ENCODE measurements at places on chromosomes 2 and 18.

GRCh38 chr2:234038076-234038802 lies 12.3 kb upstream of the SPP2 start:
- no peak for DNase-seq

GRCh38 chr2:230360028-230360427 lies 33.0 kb downstream of the SP140L start:
- no peak for DNase-seq

DNA sequence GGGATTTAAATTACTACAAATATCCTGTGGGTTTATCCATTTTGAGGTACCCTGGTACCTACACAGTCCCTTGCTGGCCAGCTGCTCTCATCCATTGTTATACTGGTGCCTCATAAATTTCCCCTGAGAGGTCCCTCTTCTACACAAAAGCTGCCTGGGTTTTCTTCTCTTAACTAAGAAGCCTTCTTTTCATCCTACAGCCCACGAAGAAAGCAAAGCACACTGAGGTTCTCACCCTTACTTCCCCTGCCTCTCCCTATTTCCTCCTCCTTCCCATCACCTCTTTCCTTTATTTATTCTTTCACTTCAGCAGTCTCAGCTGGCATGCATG lies 154.9 kb downstream of the CSRNP3 start:
- DNase-seq: no peak

DNA sequence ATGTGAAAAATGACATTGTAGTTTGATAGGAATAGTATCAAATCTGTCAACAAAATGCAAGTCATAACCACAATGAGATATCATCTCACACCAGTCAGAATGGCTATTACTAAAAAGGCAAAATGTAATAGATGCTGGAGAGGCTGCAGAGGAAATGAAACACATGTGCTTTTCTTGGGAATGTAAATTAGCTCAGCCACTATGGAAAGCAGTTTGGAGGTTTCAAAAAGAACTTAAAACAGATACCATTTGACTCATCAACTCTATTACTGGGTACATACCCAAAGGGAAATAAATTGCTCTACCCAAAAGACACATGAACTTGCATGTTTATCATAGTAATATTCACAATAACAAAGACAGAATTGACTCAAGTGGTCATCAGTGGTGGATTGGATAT lies 572.6 kb downstream of the TRIB2 start:
- no peak for DNase-seq

- no peak for DNase-seq
Observed at GRCh38 chr18:75231053-75231406, 20.4 kb downstream of the TSHZ1 start.

GRCh38 chr2:215984661-215985060 lies 28.7 kb downstream of the MREG start:
- DNase-seq: no peak

DNA sequence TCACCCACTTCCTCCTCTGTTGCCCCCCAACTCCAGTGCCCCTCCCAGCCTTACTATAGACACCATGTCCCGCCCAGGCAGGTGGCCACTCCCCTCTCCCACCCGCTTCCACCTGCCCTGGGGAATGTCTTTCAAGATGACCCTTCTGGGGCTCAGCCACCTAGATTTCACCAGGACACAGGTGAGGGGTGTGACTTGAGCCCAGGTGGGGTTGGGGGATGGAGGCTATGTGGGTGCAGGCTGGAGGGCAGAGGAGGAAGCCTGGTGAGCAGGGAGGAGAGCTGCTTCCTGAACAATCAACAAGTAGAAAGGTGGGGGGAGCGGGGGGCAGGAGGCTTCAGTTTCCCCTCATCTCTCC lies 8.7 kb downstream of the ADRA2B start:
- DNase-seq: no peak
